ENCODE measurements at places on chromosomes 12 and 14.
A peak's percentile ranks its signal among the peaks of the same experiment; 100 is the strongest.

DNA sequence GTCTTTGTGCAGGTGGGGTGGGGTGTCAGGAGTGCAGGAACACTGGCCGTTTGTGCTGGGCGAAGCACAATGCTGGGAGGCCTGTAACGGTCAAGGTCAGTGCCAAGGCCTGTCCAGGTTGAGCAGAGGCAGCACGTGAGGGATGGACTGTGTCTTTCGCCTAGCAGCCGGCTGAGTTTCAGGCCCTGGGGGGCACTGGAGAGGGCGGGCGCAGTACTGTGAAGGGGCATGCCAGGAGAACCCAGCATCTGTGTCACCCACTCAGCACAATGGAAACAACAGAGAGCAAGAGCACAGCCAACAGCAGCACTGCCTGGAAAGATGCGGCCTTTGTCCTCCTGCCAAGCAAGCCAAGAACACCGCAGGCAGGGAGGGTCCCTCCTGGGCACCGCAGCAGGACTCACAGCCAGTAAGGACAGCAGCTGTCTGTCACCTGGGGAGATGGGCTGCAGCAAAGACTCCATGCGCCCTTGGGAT, 25.2 kb downstream of the SLC25A47 start:
- DNase-seq, result no peak
- no peak overlapping the region for H3K27ac ChIP-seq
- H3K36me3 ChIP-seq, result no peaks in the 10 kb centered on the region
- no peaks in the 10 kb centered on the region for H3K27me3 ChIP-seq
- no peak overlapping the region for H3K4me3 ChIP-seq

DNA sequence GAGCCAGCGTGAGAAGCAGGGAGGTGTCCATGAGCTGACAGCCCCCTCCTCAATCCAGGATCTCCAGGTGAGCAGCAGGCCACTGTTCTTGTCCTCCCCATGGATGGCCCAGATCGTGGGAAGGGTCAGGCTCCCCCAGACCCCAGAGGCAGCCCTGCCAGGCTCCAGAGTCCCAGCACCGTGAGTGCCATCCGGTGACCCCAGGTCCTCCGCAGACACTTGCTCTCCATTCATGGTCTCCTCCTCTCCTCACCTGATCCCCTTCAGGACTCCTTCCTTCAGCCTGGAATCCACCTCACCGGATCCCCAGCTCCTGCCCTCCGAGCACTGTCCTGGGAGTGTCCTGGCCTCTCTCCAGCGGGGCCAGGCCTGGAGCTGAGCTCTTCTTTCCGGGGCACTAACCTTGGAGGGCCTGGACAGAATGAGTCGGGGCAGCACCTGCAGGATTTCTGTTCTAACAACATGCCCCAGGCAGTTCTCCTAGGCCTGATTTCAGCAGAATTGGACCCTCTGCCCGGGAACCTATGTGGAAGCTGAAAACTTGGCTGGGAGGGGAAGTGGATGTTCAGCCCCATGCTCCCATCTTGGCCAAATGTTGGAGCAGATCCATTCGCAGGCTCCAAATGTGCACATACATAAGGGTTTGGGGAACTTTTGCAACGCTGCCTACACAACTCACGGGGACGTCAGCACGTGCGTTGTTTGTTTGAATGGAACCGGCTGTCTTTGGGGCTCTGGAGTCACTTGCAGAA, 341.6 kb upstream of the SFSWAP start:
- no peak for DNase-seq
- peaks cover 57% of the 10 kb centered on the region for H3K27me3 ChIP-seq
- H3K4me3 ChIP-seq, result no peak overlapping the region
- no peaks in the 10 kb centered on the region for H3K4me1 ChIP-seq

- peaks cover 47% of the 10 kb centered on the region for H3K4me1 ChIP-seq
- H3K4me3 ChIP-seq, result no peak overlapping the region
- H3K27ac ChIP-seq, result 0 out of 2 replicates have a peak overlapping the region, but pooled peaks have one; percentile 70
- H3K27me3 ChIP-seq, result no peaks in the 10 kb centered on the region
- H3K36me3 ChIP-seq, result peaks cover 49% of the 10 kb centered on the region
These were observed 56.9 kb downstream of the ACTN1 start for GRCh38 chr14:68922201-68922621.

DNA sequence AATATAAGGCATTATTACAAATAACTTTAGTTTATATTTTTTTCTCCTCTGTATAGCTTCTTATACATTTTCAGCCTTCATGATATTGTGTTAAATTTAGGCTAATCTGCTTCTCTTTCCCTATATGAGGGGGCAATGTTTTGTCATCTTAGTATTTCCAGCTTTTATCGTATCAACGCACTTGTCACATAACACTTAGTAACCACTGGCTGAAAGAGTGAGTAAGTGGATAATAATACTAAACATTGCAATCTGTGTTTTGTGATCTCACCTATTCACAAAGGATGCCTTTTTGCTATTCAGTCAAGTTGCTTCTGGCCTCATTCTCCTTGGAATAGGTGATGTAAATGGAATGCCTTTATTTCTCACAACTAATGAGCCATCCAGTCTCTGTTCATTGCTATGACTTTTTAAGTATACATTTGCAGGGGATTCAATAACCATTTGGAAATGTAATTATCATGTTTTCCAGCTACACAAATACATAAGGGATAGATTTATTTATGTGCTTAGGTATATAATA, 260.9 kb downstream of the BMP4 start:
- no peak for DNase-seq
- no peaks in the 10 kb centered on the region for H3K27me3 ChIP-seq
- no peak overlapping the region for H3K4me3 ChIP-seq
- peaks cover 7% of the 10 kb centered on the region for H3K4me1 ChIP-seq

GRCh38 chr14:74502236-74503019, 8.9 kb downstream of the ISCA2 start:
- peaks cover 14% of the 10 kb centered on the region for H3K36me3 ChIP-seq
- H3K4me3 ChIP-seq, result no peak overlapping the region
- no peak overlapping the region for H3K27ac ChIP-seq
- DNase-seq, result peak; percentile 47
- peaks cover 11% of the 10 kb centered on the region for H3K4me1 ChIP-seq

DNA sequence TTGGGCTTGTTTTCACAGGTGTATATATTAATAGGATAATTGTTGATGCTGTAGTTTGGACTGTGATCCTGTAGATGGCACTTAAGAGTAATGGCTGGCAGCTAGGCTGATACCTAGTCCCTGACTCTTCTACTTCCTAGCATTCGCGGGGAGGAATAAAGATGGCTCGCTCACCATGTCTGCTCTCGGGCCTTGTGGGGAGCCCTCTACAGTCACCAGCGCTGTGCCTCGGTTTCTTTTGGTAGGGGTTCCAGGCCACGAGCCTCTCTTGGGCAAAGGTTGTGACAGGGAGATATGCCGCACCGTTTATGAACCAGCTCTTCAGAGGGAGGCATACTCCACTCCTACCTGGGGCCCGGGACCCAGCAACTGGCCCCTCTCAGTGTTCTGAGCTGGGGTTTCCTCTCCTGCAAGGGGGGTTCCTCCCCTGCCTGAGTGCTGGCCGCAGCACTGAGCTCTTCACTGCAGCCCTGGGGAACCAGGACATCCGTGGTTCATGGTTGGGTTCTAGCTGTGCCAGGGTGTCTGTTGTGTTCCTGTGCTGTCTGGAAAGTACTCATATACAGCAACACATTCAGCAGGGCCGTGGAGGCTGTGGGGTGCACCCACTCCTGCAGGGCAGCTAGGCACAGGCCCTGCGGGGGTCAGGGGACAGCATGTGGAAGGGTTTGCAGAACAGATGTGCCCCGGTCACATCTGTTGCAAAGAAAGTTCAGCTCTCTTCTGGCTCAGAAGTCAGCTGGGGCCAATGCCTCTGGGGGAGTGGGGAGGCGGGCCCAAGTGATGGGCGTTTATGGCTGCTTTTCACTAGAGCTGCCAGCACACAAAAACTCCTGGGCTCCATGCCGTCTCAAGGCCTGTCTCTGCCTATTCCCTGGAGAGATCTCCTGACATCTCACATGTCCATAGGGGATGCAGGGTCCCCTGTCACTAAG, 147.9 kb downstream of the PPFIA2 start:
- H3K4me1 ChIP-seq, result no peaks in the 10 kb centered on the region
- H3K4me3 ChIP-seq, result no peak overlapping the region
- no peak overlapping the region for H3K27ac ChIP-seq
- DNase-seq, result no peak
- no peaks in the 10 kb centered on the region for H3K27me3 ChIP-seq
- H3K36me3 ChIP-seq, result no peaks in the 10 kb centered on the region

DNA sequence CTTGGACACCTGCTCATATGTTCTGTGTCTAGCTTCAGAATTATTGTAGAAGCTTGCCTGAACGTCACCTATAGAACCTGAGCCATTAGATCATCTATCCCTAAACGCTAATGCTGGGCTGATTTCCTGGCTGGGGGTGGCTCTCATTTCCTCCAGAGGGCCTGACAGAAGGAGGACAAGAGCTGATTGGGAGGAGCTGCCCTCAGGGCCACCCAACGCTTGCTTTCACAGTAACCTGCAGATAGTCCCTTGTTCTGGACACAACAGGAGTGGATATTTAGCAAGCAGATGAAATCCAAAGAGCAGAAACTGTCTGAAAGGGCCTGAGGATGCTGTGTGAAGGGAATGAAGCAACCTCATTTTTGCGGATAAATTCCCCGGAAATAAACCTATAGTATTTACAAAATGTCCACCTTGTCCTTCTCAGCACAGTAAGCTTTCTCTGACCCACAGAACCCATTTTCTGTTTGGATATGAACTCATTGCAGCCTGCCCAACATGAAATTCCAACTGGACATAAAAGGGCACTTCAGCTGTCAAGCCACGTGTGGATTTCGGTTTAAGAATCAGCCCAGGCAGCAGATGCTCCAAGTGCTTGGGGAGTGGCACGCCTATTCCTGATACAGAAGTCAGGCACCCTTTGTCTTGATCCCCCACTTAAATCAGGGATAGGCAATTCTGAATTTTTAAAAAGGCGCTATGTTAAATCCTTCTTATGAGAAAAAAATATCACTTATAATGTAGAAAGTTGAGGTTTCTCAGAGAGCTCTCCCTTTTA, 32.8 kb upstream of the TUBA1C start:
- no peak overlapping the region for H3K27ac ChIP-seq
- no peaks in the 10 kb centered on the region for H3K27me3 ChIP-seq
- no peak overlapping the region for H3K4me3 ChIP-seq
- H3K4me1 ChIP-seq, result 0 out of 2 replicates have a peak, but pooled peaks cover 3% of the 10 kb centered on the region
- no peak for DNase-seq
- H3K36me3 ChIP-seq, result no peaks in the 10 kb centered on the region

- no peak overlapping the region for H3K4me3 ChIP-seq
- H3K27me3 ChIP-seq, result no peaks in the 10 kb centered on the region
- H3K4me1 ChIP-seq, result no peaks in the 10 kb centered on the region
- no peak overlapping the region for H3K27ac ChIP-seq
These were observed 164.0 kb downstream of the ETV6 start for GRCh38 chr12:11813438-11813813.

Data from PC-9 (cell line).